ENCODE measurements at places on chromosomes 1 and 21. TPM values are rescaled to one million over a fixed set of nuclear protein-coding genes. Genes with fewer than 3 reads are reported as not detected.

DNA sequence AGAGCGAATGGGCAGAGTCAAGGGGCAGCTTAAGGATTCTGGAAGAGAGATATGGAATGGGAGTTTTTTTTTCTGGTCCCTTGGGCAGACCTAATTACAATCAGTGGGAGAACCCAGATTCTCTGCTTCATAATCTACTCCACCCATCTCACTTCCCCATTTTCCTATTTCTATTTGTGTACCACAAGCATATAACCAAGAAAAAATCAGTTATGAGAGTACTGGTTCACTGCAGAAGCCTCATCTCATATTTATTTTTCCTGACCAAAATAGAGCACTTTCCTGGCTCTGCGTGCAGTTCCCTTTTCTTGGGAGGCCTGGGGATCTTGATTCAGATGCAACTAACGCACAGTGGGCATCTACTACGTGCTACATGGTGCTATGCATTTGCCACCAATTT is 82.2 kb upstream of the SLFNL1 start:
- DNase-seq, result no peak
- no peaks in the 10 kb centered on the region for H3K4me1 ChIP-seq
- no peak overlapping the region for H3K27ac ChIP-seq
- H3K27me3 ChIP-seq, result no peaks in the 10 kb centered on the region
- no peak overlapping the region for H3K4me3 ChIP-seq
- no peaks in the 10 kb centered on the region for H3K36me3 ChIP-seq

GRCh38 chr1:23452011-23452411 is 27.5 kb upstream of the TCEA3 start:
- DNase-seq, result no peak
- H3K36me3 ChIP-seq, result peaks cover 6% of the 10 kb centered on the region
- peaks cover 6% of the 10 kb centered on the region for H3K4me1 ChIP-seq
- H3K27ac ChIP-seq, result no peak overlapping the region
- peaks cover 3% of the 10 kb centered on the region for H3K27me3 ChIP-seq

EPHB2 gene
- total RNA-seq, result 93.0 TPM

- no peak overlapping the region for H3K27ac ChIP-seq
- H3K4me3 ChIP-seq, result no peak overlapping the region
- H3K27me3 ChIP-seq, result no peaks in the 10 kb centered on the region
- DNase-seq, result no peak
These were observed 417.7 kb upstream of the USP24 start for GRCh38 chr1:55632906-55633305.

- H3K36me3 ChIP-seq, result no peaks in the 10 kb centered on the region
- H3K27me3 ChIP-seq, result peaks cover 2% of the 10 kb centered on the region
- H3K4me1 ChIP-seq, result peaks cover 16% of the 10 kb centered on the region
- H3K4me3 ChIP-seq, result no peak overlapping the region
- DNase-seq, result no peak
These were observed 43.3 kb downstream of the GPR3 start for GRCh38 chr1:27435566-27436203.

GRCh38 chr1:87916965-87917364 is 588.3 kb downstream of the LMO4 start:
- H3K27me3 ChIP-seq, result no peaks in the 10 kb centered on the region
- no peak overlapping the region for H3K4me3 ChIP-seq
- no peaks in the 10 kb centered on the region for H3K4me1 ChIP-seq
- DNase-seq, result no peak
- H3K36me3 ChIP-seq, result peaks cover 7% of the 10 kb centered on the region

IGSF9 gene
- 23.4 TPM for total RNA-seq

CD160 gene
- total RNA-seq, result not detected

NUF2 gene
- 5.8 TPM for total RNA-seq

DNA sequence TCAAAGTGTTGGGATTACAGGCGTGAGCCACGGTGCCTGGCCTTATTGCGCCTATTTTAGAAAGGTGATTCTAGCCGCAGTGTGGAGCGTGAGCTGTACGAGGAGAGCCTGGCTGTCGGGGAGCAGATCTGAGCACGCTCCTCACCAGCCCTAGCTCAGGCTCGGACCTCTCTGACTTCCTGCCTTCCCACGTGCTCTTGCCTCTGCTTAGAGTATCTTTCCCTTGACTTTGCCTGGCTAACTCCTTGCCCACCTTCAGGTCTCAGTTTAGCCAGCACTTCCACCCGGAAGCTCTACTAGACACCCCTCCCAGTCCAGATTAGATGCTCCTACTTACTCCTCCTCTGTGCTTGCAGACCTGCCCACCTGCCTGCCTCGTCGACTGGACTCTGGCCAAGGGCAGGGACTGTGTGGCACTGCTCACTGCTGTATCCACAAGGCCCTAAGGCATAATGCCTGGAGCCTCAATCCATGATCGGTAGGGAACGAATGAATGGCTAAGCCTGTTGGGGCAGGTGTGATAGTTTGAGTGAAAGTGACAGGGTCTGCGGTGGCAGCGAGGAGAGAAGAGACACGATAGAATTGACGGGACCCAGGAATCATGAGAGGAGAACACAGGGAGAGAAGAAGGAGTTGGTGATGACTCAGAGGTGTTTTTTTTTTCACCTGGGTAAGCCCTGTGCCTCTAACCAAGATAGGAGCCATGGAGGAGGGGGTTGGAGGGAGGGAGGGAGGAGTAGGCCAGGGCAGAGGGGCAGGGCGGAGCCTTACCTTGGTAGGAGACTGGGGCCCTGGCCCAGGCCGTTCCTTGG is 28.1 kb upstream of the WASF2 start:
- no peaks in the 10 kb centered on the region for H3K36me3 ChIP-seq
- DNase-seq, result no peak
- H3K4me1 ChIP-seq, result peaks cover 37% of the 10 kb centered on the region

DNA sequence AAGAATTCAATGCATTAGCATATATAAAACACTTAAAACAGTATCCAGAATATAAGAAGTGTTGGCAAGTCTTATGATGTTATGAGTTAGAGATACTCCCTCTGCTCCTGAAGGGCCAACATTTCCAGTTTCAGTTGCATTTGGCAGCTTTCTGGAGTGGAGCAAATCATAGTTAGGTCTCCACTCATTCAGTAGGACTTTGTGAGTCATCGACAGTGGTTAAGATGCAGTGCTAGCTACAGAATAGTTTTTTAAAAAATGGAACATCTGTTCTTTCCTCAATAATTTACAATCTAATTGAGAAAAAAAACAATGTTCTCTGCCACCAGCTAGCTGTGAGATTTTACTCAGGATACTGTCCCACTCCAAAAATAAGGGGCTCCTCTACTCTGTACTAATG is 389.1 kb downstream of the HLX start:
- H3K27me3 ChIP-seq, result peaks cover 2% of the 10 kb centered on the region
- no peaks in the 10 kb centered on the region for H3K36me3 ChIP-seq
- peaks cover 38% of the 10 kb centered on the region for H3K4me1 ChIP-seq
- H3K27ac ChIP-seq, result no peak overlapping the region
- H3K4me3 ChIP-seq, result no peak overlapping the region

GRCh38 chr1:79150576-79150975 is 144.0 kb upstream of the ADGRL4 start:
- H3K27me3 ChIP-seq, result no peaks in the 10 kb centered on the region
- H3K36me3 ChIP-seq, result no peaks in the 10 kb centered on the region
- DNase-seq, result no peak
- H3K27ac ChIP-seq, result no peak overlapping the region

PDC gene
- not detected for total RNA-seq

- H3K4me3 ChIP-seq, result no peak overlapping the region
- H3K36me3 ChIP-seq, result peaks cover 21% of the 10 kb centered on the region
- peaks cover 2% of the 10 kb centered on the region for H3K27me3 ChIP-seq
These were observed 210.0 kb downstream of the GABPA start for GRCh38 chr21:25944672-25945213.

PSEN2 gene
- total RNA-seq, result 22.2 TPM

ACTN2 gene
- 2.7 TPM for total RNA-seq

- no peaks in the 10 kb centered on the region for H3K36me3 ChIP-seq
- no peak for DNase-seq
- H3K4me1 ChIP-seq, result peaks cover 15% of the 10 kb centered on the region
- no peak overlapping the region for H3K4me3 ChIP-seq
- no peak overlapping the region for H3K27ac ChIP-seq
These were observed 39.8 kb downstream of the COL6A1 start for GRCh38 chr21:46021398-46021797.

ERG gene
- total RNA-seq, result not detected

GRCh38 chr1:106621853-106622252 is 434.6 kb upstream of the PRMT6 start:
- H3K27ac ChIP-seq, result no peak overlapping the region
- peaks cover 1% of the 10 kb centered on the region for H3K27me3 ChIP-seq
- H3K4me1 ChIP-seq, result no peaks in the 10 kb centered on the region
- DNase-seq, result no peak
- no peak overlapping the region for H3K4me3 ChIP-seq

- DNase-seq, result no peak
- H3K4me1 ChIP-seq, result no peaks in the 10 kb centered on the region
- no peaks in the 10 kb centered on the region for H3K27me3 ChIP-seq
- no peak overlapping the region for H3K4me3 ChIP-seq
These were observed 75.0 kb downstream of the MRPS6 start for GRCh38 chr21:34148419-34148804.

FOXO6 gene
- 11.7 TPM for total RNA-seq

CRYAA gene
- total RNA-seq, result not detected

- H3K4me3 ChIP-seq, result peak within 1 kb of the TSS; percentile 88
- no peaks in the 10 kb centered on the region for H3K4me1 ChIP-seq
- no peak within 1 kb of the TSS for H3K27ac ChIP-seq
- peak; percentile 49 for DNase-seq
These were observed at the start of gene CBR3 for GRCh38 chr21:36134803-36135390. CBR3 (plus strand) TSS chr21:36135079; CDS start chr21:36135193, 114 bp downstream.

AJAP1 gene
- total RNA-seq, result 3.5 TPM

- H3K4me1 ChIP-seq, result peaks cover 7% of the 10 kb centered on the region
- H3K27ac ChIP-seq, result no peak overlapping the region
These were observed 145.6 kb upstream of the TNR start for GRCh38 chr1:175888996-175889395.

Data from glutamatergic neuron (in vitro differentiated cells).